KBM-7 (cell line): ENCODE measurements at places on chromosomes 2 and 18.

DNA sequence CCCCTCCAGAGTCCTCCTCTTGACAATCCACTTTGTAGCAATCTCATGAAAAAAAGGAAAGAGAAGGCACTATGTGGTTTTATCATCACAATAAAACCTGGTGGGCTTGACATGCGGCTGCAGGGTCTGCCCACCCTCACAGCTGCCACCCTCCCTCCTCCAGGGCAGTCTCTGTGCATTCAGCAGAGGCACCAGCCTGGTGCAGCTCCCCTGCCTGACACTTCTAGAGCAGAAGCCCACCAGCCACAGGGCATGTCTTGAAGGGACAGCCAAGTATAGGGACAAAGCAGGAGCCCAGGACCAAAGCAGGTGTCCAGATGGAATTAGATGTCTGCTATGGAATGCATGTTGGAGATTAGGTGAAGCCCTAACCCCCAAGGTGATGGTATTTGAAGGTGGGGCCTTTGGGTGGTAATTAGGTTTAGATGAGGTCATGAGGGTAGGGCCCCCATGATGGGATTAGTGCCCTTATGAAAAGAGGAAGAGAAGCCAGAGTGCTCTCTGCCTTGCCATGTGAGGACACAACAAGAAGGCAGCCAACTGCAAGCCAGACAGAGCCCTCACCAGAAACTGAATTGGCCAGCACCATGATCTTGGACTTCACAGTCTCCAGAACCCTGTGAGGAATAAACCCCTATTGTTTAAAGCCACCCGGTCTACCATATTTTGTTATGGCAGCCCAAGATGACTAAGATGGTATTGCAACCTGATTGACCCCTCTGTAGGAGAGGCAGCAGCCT lies 86.9 kb downstream of the MCFD2 start:
- DNase-seq = no peak

GRCh38 chr2:119197126-119197405 lies 26.6 kb upstream of the STEAP3 start:
- no peak for DNase-seq

GRCh38 chr2:68236876-68237275 lies 15.5 kb downstream of the PPP3R1 start:
- DNase-seq = no peak

DNA sequence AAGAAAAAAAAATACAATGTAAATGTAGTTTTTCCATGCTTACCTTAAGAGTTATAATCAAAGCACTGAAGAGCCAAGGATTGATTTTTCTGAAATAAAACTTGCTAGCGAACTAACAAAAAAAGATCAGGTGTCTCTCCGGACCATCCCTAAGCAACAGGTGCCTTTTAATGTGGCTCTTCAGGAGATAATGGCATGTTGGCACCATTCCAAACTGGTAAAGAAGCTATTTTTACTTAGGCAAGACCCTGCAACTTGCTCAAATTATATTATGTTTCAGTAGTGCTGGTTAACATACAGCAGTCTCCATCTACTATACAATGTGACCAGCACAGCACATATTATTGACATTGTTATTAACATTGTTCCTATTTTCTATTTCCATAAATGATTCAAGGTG lies 2.3 kb upstream of the GCC2 start:
- no peak for DNase-seq
